ENCODE measurements at places on chromosomes 2 and 18.

DNA sequence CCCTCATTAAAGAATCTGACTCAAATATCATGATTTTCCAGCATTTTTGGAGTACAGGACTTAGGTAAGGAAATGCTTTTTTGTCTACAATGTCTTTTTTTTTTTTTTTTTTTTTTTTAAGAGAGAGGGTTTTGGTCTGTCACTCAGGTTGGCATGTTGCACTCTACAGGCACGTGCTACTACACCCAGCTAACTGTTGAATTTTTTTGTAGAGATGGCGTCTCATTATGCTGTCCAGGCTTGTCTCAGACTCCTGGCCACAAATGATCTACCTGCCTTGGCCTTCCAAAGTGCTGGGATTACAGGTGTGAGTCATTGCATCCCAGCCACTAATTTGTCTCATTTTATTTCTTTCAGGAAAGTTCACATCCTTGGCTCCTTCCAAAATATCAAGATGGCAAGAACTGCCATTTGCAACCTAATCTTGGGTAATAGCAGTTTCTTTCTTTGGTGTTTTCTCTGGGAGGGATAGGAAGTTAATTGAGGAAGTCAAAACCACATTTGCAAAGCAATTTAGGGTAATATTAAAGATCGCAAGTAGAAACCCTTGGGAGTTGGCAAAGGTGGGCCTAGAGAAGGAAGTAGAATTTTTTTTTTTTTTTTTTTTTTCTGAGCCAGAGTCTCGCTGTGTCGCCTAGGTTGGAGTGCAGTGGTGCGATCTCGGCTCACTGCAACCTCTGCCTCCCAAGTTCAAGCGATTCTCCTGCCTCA, 15.5 kb downstream of the PNO1 start:
- DNase-seq: no peak

DNA sequence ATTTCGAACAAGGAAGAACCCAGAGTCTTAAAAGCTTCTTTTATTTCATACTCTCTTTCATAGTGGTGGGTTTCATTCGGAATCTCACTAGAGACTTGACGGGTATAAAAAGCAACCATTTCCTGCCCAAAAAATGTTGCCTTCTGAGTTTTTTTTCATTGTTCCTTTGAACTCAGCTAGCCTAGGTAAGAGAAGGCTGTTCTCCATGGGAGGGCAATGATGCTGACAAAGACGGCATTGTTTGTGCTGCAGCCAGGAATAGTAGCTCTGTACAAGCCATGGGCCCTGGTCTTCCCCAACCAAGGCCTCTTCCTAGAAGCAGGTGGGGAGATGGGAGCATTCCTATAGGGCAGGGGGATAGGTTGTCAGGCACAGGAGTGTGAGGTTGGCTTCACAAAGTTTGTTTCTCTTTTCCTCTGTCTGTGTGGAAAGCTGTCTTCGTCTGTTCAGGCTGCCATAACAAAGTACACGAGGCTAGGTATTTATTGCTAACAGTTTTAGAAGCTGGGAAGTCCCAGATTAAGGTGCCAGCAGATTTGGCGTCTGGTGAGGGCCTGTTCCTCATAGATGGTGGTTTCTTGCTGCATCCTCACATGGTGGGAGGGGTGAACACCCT, 405.1 kb downstream of the NBAS start:
- no peak for DNase-seq

- no peak for DNase-seq
Measured at GRCh38 chr2:201949181-201949926, 84.3 kb upstream of the FZD7 start.

- no peak for DNase-seq
Measured at GRCh38 chr2:25165992-25166875, 2.1 kb downstream of the POMC start.

DNA sequence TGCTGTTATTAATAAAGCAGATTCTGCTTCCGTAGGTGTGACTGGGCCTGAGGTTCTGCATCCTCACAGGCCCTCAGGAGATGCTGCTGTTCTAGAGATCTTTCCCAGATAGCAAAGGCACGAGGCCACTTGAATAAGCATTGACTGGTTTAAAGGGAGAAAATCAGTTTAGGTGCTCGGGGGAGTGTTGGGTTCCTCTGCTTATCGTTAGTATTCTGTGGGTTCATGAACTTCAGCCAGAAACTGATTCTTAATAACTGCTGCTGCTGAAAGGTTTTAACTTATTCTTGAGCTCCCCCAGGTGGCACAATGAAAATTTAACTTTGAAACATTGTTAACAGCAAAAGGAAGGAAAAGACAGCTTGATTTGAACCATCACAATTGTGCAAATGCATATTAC, 56.9 kb downstream of the ITGA6 start:
- DNase-seq: no peak

DNA sequence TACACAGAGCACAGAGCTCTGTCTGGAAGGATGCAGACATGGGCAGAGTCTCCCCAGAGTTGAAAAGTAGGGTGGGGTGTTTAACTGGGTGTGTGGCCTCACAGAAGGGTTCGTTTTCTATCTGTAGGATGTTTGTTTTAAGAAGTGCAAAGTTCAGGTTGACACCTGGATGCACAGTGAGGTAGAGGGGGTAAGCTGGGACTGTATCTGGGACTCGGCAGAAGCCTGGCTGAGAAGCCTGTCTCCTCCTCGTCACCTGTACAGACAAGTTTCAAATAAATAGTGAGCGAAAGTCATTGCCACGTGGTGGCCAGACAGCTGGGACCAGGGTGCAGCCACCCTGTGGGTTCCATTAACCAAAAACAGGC, 145.9 kb downstream of the KLHL29 start:
- no peak for DNase-seq

DNA sequence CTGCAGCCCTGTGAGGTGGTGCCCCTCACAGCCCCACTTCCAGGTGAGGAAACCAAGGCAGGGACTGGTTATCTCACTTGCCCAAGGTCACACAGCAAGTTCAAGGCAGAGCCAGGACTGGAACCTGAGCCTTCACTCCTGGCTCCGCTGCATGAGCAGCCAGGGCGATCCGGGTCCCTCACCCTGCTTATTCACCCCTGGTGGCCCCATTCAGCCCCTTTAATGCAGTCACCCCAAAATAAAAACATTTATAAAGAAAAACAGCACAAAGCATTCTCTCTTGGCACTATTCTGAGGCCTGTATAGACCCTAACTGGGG, 57.3 kb downstream of the POLR1A start:
- no peak for DNase-seq

- DNase-seq: no peak
Measured at GRCh38 chr2:210496512-210496911, 20.0 kb upstream of the LANCL1 start.

- no peak for DNase-seq
Measured at GRCh38 chr18:44817831-44818473, 137.3 kb downstream of the SETBP1 start.

- DNase-seq: no peak
Measured at GRCh38 chr2:236400594-236401360, 136.6 kb upstream of the ASB18 start.

- no peak for DNase-seq
Measured at GRCh38 chr18:39653221-39653620, 2087.6 kb upstream of the CELF4 start.

GRCh38 chr2:53725662-53726061, 41.9 kb upstream of the CHAC2 start:
- no peak for DNase-seq

Data from NCI-H1417 treated with DMSO at 0.1 percent for 48 hours (cell line).